ENCODE measurements at places on chromosomes 2 and 18.

DNA sequence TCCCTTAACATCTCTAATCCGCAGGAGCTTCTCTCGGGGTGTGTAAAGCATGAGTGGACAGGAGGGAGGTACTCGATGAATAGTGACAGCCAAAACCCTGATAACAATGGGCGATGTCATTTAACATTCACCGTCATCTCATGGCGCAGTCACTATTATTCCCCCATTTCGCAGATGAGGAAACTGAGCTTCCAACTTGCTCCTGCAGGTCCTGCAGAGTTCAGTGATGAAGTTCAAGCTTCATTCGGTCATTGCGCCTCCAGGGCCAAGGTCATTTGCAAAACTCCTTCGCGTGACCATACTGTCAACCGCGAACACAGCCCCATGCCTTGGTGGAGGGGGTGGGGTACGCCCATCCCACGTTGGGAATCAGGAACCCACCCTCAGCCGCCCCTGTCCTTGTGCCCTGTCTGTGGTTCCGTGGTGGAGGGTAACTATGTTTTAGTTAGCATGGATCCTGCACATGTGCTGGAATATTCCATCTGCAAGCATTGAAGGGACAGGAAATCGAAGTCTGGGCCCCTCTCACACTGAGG is 215.5 kb downstream of the TFCP2L1 start:
- no peak for DNase-seq

DNA sequence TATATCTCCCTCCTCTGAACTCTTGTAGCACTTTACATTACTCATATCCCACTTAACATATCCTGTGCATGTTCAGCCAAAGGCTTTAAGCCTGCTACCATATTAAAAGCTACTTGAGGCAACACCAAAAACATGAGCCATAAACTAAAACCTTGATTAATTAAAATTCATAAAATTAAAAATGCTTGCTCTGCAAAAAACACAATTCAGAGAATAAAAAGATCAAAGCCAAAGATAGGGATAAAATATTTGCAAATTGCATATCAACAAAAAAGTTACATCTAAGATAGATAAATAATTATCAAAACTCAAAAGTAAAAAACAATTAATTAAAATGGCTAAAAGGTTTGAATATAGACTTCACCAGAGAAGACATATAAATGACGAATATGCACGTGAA is 495.4 kb upstream of the PIK3C3 start:
- no peak for DNase-seq

- DNase-seq, result no peak
Observed at GRCh38 chr18:13260935-13261640, 42.5 kb downstream of the LDLRAD4 start.

- no peak for DNase-seq
Observed at GRCh38 chr2:208064220-208064961, 39.1 kb upstream of the PLEKHM3 start.

All from psoas muscle (tissue), 8 donors.